Muscle of arm (tissue), 14 donors: ENCODE measurements at places on chromosomes 1 and 21. TPM values are rescaled to one million over a fixed set of nuclear protein-coding genes. Genes with fewer than 3 reads are reported as not detected.

DNA sequence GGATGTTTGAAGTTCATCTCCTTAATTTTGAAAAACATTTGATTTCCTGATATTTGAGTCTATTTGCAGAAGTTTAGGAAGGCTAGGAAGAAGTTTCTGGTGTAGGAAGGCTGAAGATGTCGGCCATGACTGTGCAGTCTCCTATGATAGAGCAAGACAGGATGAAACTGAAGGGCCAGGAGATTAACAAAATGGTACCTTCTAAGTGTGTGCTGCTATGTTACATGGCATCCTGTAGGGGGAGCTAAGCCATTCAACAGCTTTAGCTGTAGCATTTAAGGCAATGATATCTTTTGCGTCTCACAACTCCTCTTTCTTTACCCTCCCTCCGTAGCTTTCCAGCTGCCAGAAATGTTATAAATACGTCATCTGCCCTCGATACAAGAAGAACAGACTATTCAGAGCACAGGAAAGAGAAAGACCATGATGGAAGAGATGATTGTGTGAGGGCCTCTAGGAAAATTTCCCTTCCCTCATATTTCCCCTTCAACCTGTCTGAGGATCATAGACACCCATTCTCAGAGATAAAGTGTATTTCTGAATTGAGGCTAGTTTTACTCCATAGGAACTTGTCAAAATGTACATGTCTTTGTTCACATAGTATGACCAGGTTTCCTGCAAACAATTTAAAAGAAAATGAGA lies 61.1 kb downstream of the XCL1 start:
- DNase-seq: no peak

- DNase-seq: peak; percentile 31
These were observed 27.5 kb downstream of the OVGP1 start for GRCh38 chr1:111399792-111400610.

DNA sequence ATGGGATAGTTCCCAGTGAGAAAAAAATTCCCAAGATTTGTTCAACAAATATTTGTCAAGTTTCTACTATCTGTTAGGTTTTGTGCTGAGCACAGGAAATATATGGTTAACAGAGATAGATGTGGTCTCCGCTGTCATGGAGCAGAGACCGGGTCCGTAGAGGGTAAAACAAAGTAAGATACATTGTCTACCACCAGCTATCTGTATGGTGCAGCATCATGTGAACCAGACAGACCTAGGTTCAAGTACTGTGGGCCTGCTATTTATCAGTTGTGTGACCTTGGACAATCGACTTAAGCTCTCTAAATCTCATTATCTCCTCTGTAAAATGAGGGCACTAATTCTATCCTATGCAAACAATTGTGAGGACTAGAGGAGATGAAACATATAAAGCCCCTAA lies 109.8 kb downstream of the DUSP10 start:
- DNase-seq: no peak

GRCh38 chr21:42737951-42738590 lies 84.7 kb downstream of the PDE9A start:
- peak; percentile 35 for DNase-seq

DNA sequence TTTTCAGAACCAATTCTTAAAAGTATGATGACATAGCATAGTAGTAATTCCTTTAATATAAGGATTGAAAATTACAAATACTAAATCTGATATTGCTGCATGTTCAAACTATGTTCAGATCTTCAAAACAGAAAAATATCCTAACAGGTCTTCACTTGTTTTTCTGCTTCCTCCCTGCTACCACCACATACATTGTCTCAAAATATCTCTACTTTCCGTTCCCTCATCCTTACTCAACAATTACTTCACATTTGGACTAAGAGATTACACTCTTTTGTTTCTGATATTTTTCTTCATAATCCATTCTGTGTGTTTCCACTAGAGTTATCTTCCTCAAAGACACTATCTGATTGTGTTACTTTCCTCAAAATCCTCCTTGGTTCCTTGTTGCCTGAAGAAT lies 125.1 kb downstream of the NEK7 start:
- DNase-seq: no peak

- DNase-seq: no peak
These were observed 63.9 kb upstream of the BARHL2 start for GRCh38 chr1:90780981-90781380.

DNA sequence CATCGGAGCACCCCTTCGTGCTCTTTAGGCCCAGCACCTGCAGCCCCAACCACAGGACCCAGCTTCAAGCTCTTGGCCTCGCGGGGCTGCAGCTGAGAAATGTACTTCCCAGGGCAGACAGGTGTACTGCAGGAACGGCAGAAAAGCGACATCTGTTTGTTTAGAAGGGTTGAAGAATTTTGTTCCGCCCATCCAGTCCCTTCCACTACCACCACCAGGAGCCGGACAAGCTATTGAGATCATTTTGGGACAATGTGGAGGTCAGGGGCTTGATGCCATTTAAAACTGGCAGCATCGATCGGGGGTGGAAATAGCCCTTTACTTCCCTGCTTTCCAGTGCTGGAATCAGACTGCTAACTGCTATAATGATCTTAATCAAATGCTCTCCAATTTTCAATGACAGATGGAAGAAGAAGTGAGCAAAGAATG lies 1.7 kb downstream of the SERTAD4 start:
- DNase-seq: no peak

DNA sequence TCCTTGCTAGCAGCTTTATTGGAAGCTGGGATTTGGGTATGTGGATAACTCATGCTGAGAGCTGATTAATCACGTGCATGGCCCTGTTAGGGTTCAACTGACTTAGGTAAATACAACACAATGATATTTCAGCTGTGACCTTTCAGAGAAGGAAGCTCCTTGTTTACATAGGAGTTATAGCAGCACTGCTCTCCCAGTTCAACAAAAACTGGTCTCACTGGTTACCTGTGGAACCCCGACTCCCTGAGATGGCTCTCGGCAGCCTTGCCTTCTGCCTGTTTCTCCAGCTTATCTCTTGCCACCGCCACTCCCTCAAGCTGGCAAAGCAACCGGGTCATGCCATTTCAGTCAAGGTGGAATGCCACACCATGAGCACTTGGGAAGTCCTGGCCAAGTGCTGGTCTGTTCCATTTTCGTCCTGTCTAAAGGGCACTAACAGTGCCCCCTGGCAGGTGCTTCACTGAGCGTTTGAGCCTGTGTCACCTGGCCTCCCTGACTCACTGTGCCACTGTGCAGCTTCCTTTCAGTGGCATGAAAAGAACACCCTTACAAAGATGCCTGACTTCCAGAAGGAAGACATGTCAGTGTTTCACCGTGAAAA lies 31.6 kb downstream of the DOP1B start:
- DNase-seq: no peak

DNA sequence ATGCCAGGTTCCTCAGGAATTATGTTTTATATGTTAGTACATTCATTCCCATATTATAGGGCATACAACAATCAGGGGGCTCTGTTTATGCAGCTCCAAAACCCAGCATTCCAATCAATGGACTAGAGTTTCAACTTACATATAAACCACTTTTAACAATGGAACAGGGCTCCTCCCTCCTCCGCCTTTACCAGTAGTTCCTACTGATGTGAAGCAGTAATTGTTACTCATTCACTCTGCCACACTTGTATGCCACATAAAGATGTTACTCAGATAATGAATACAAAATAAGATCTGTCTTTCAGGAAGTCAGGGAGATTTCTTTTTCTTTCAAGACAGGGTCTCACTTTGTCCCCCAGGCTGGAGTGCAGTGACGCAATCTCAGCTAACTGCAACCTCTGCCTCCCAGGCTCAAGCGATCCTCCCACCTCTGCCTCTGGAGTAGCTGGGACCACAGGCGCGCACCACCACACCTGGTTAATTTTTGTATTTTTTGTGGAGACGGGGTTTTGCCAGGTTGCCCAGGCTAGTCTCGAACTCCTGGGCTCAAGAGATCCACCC lies 17.1 kb downstream of the ZNF281 start:
- no peak for DNase-seq

GRCh38 chr21:15409031-15409430 lies 320.8 kb upstream of the USP25 start:
- DNase-seq: no peak

- peak; percentile 65 for DNase-seq
These were observed 1.9 kb downstream of the MANEAL start for GRCh38 chr1:37795340-37796125.

DNA sequence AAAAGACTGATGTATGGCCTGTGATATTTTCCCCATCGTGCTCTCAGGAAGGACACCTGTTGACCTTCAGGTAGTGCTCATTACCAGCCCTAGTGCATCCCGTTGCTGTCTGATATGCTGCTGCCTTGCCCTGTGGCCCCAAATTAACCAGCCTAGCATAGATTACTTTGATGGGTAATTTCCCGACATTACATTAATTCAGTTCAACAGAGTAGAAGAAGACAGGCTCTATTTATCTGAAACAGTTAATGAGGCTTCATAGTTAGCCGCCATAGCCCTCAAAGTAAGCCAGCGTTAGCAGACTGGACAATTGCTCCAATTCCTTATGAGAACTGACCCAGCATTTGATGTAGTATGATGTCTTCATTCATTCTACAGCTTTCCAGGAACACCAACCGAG lies 257.6 kb downstream of the OLFM3 start:
- no peak for DNase-seq

GRCh38 chr1:198064181-198064580 lies 92.6 kb upstream of the NEK7 start:
- DNase-seq: no peak

- no peak for DNase-seq
These were observed 11.5 kb downstream of the MACO1 start for GRCh38 chr1:25442178-25442577.

DNA sequence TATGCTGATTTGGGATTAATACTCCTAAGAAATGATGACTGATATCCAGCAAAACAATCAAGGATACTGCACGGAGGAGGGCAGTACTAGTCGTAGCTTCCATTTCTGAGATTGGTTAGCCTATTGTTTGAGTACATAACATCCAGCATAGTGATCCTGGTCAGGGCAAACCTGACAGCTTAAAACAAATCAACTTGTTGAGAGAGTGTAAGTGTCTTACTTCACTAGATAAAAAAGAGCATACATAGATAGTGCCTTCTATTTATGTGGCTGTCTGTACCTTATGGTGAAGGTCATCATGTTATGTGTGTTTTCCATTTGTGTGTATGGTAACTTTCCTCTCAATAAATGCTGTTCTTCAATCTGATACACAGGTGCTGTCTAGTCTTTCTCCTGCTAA lies 228.4 kb downstream of the PTGER3 start:
- DNase-seq: no peak

GRCh38 chr1:218353656-218354055 lies 8.5 kb downstream of the TGFB2 start:
- DNase-seq: no peak

- DNase-seq: peak; percentile 5
These were observed 225.2 kb upstream of the TNR start for GRCh38 chr1:175968486-175969172.

DNA sequence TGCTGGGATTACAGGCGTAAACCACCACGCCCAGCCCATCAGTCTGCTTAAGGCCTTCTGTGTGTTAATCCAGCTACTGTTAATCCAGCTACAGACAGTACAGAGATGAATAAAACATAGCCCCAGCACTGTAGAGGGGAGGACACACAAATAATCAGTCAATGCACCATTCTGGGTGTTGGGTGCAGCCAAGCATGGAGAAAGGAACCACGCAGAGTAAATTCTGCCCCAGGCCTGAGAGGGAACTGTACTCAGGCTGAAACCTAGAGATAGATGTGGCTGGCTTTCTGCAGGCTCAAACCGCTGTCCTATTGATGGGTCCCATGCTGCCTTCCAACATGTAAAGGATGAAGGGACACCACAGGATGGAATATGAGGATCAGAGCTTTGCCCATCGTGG lies 136.8 kb upstream of the IGSF21 start:
- no peak for DNase-seq

- no peak for DNase-seq
These were observed 112.3 kb upstream of the ZRANB2 start for GRCh38 chr1:71193153-71193552.

- DNase-seq: no peak
These were observed 17.9 kb upstream of the PTCH2 start for GRCh38 chr1:44860891-44861425.

DNA sequence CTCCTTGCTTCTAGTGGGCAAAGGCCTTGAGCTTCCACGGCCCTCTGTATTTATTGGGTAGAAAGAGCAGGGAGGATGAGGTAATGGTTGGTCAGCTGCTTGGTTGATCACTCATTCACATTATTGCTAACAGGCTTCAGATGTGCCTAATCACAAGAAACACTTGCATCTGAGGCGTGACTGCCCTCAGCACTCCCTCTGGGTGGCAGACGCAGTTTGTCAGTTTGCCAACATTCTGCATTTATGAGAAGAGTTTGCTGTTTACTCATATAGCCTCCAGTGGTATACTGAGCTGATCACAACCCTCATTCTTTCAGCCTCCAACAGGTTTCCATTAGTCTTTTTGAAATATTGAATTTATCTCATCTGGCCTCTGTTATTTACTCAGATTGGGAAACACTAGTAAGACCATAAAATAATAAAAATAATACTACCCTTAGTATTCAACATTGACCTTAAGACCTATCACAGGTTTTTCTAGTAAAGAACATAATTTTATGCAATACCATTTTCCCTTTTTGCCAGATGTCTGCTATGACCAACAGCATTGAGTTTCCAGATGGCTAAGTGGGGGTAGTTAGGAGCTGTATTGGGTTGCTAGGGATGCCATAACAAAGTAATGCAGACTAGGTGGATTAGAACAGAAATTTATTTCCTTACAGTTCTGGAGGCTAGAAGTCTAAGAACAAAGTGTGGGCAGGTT lies 53.3 kb downstream of the PTGFR start:
- DNase-seq: no peak

DNA sequence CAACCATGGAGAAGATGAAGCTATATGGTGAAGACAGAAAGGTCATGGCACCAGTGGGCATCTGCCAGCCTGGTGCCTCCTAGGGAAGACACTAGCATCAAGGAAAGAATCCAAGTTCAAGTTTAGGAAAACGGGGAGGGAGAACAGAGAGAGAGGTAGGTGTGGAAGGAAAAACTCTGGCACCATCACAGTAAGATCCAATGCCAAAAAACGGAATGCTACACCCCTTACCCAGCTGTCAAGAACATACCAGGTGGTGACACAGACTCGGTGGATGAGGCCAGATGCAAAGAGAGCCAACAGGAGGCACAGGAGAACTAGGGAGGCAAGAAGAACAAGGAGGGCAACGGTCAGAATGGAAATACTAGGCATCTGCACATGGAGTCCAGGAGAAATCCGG lies 3.6 kb downstream of the KRTCAP2 start:
- DNase-seq: no peak

- DNase-seq: no peak
These were observed 537.7 kb upstream of the PTBP2 start for GRCh38 chr1:96183928-96184327.

- no peak for DNase-seq
These were observed 465.3 kb upstream of the PTBP2 start for GRCh38 chr1:96256130-96256790.

- DNase-seq: no peak
These were observed 83.2 kb upstream of the USP24 start for GRCh38 chr1:55298167-55298894.

WNT9A gene
- 11.3 TPM for polyA plus RNA-seq

AMPD2 gene
- polyA plus RNA-seq: 33.8 TPM

PTGFR gene
- polyA plus RNA-seq: 24.4 TPM

DMBX1 gene
- polyA plus RNA-seq: not detected

STRIP1 gene
- polyA plus RNA-seq: 33.9 TPM

S100A7 gene
- polyA plus RNA-seq: not detected

TOMM40L gene
- 12.1 TPM for polyA plus RNA-seq

ATAD3A gene
- not detected for polyA plus RNA-seq

FAM72C gene
- polyA plus RNA-seq: 5.1 TPM

SAMD13 gene
- polyA plus RNA-seq: not detected

CITED4 gene
- polyA plus RNA-seq: 0.80 TPM

TMEM82 gene
- polyA plus RNA-seq: not detected

HNRNPCL2 gene
- not detected for polyA plus RNA-seq

LCE1E gene
- polyA plus RNA-seq: not detected

RIPPLY3 gene
- polyA plus RNA-seq: 0.11 TPM

FNDC5 gene
- 192 TPM for polyA plus RNA-seq

AMY2A gene
- not detected for polyA plus RNA-seq
